ENCODE measurements at places on chromosomes 4 and X.

DNA sequence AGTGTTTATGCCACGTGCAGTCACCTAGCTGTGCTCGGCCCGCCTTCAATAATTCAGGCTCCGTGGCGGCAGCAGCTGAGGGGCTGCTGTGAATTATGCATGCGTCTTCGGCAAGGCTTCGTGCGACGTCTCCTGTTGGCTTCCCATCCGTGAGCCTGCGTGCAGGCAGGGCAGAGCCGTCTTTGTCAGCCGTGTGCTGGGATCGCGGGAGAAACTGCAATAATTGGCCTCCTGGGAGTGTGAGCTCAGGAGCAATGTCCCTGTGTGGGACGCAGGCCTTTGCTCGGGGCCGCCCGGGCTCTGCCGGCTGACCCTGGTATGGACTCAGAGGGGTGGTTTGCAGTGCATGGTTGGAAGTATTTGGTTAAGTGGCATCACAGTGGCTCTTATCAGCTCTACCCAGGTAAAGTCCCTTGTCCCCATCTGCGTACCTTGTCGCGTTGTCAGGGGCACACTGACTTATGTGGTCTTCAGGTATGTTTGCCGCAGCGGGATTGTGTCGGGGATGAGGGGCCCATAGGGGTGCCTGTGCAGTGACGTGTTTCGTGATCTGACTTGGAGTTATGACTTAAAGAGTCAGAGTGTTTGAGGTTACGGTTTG, 34.5 kb upstream of the HGFAC start:
- no peak for DNase-seq

DNA sequence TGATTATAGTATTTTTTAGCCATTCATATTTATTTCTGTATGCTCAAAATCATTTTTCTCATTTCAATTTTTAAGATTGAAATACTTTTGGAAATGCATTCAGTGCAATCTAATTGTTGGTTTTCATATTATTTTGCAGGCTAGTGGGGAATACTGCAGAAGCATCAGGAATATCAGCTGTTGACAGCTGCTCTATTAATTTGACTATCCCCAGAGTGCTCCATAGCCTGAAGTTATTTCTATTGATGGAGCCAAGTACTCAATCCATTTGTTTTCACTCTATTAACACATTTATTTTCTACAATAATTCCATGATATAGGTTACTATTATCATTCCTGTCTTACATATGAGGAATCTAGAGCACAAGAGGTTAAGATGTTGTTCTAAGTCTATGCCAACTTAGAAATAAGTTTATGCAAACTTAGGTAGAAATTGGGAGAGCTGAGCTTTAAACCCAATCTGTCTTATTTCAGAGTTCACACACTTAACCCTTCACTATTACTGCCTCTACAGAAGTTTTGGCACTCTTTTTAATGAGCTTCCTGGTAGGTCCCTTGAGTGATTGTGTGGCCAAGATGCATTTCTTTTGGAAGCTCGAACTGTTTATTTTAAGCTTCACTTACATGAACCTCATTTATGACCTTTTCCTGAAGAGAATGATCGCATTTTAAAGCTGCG, 65.6 kb upstream of the PCDH18 start:
- no peak for DNase-seq

GRCh38 chrX:68498044-68498507, 775 bp upstream of the YIPF6 start:
- no peak for DNase-seq

DNA sequence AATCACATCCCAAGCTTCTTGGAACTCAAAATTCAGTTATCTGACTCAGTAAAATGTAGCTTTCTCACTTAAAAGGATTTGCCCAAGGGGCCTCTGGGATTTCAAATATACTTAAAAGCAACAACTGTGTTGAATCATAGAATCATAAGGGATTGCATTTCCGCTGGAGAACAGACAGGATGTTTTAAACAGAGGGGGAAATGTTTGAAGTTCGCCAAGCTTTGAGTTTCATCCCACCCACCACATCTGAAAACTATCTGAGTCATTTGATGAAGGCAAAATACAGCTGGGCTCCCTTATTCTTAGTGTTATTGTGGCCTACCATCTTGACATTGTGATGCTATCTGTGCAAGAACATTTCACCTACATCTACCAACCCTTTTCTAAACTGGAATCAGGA, 73.5 kb downstream of the PPP1R2C start:
- no peak for DNase-seq

Measured in NCI-H187 treated with DMSO at 0.1 percent for 48 hours (cell line).